ENCODE measurements at places on chromosomes 3 and 15.

DNA sequence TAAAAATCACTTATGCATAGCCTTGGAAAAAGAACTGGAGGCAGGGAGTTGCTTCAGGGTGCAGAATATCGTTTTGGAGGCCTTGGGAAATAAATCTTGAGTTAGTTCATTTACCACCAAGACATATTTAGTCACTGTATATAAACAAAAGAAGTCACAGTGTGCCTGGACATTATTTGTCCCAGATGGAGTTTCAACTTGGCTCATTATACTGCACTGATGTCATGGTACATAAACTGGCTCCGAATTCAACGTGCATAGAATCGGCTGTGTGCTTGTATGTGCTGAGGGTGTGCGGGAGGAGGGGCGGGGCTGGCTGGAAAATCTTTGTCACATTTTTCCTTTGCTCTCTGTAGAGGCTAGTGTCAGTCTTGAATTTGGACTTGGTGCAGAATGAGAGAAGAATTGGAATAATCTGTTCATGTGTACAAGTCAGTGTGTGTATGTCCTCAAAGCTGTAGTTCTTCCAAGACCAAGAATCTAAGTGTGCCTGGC is 86.6 kb downstream of the FNDC3B start:
- no peak for DNase-seq

- no peak for DNase-seq
Measured at GRCh38 chr15:65824941-65825544, 33.0 kb upstream of the DENND4A start.

GRCh38 chr15:95979286-95979685 is 351.2 kb upstream of the NR2F2 start:
- DNase-seq = no peak

GRCh38 chr3:172087602-172088580 is 48.5 kb downstream of the FNDC3B start:
- no peak for DNase-seq

DNA sequence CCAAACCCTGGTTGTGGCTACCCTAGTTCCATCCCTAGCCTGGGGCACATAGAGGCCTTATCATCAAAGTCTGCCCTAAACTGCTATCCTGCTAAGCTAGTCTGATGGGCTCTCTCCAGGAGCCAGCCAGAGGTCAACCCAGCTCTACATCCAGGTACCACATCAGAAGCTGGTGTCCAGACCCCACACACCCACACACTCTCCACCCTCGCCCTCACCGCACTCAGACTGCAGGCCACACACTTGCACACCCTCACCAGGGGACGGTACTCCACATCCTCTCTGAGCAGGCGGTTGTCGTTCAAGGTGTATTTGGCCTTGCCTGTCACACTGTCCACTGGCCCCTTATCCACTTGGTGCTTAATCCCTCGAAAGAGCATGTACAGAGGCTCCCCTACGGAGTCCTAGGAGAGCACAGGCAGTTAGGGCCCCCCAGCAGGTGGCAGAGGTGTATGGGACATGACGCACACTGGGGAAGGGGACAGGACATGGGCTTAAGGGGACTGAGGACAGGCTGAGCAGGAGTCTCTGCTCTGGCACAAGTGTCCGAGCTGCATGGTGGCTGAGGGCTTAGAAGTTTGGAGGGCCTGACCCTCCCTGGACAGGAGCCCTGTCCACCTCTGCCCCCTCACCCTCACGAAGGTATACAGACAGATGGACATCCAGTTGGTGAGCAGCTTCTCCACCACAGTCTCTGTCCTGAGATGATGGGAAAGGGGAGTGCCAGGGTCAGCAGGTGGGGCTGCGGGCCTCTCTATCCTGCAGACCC is 18.1 kb downstream of the PLXNB1 start:
- no peak for DNase-seq
